ENCODE measurements at places on chromosomes 5 and 9.

GRCh38 chr5:159210210-159210661 is 883 bp upstream of the RNF145 start:
- DNase-seq = no peak

- no peak for DNase-seq
These were observed 97.5 kb downstream of the PIP5K1B start for GRCh38 chr9:68802525-68803015.

DNA sequence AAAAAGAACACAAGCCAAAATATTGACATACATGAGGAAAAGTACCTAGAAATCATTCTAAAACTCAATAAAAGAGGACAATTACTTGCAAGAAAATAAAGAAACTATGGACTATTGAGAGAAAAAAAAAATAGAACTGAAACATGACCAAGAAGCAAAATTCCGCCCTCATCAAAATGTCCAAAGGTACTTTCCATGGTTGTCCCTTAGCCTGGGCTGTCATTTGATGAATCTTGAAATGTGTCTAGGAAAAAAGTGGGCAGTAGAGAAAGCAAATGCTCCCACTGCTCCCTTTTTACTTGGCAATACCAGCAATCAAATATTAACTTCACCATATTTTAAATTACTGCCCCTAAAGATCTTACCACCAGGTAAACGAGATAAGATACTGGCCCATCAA is 10.8 kb downstream of the NRG2 start:
- no peak for DNase-seq

GRCh38 chr5:14545308-14545707 is 36.3 kb upstream of the OTULINL start:
- DNase-seq = no peak

GRCh38 chr9:79670269-79670961 is 98.7 kb downstream of the TLE4 start:
- no peak for DNase-seq

DNA sequence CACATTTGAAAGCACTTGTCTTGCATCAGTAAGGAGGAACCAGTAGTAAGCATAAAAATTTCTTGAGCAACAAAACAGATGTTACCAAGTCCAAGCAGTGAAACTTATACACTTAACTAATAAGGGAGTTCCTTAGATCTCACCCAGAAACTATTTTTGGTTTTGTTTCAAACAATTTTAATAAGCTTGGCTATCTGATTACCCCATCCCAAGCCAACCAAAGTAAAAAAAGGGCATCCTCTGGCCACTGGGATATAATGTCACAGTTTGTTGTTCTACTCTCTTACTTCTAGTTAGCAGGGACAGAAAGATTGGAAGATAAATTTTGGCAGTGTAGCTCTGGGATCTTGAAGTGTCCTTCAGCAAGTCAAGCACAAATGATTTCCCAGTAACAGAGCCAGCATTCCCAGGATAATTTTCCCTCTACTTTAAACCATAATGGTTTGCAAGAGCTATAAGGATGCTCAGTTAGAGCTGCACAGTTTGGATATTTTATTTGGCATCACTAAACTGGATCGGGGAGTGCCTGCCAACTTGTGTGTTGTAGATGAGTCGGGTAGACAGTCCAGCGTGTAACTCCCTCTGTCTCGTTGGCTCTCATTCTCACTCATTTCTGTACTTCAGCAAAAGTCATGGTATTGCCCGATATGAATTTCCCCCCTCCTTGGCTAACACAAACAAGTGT is 161.9 kb upstream of the HMHB1 start:
- no peak for DNase-seq

- DNase-seq = no peak
These were observed 71.8 kb upstream of the TAF11L2 start for GRCh38 chr5:17426104-17426749.

DNA sequence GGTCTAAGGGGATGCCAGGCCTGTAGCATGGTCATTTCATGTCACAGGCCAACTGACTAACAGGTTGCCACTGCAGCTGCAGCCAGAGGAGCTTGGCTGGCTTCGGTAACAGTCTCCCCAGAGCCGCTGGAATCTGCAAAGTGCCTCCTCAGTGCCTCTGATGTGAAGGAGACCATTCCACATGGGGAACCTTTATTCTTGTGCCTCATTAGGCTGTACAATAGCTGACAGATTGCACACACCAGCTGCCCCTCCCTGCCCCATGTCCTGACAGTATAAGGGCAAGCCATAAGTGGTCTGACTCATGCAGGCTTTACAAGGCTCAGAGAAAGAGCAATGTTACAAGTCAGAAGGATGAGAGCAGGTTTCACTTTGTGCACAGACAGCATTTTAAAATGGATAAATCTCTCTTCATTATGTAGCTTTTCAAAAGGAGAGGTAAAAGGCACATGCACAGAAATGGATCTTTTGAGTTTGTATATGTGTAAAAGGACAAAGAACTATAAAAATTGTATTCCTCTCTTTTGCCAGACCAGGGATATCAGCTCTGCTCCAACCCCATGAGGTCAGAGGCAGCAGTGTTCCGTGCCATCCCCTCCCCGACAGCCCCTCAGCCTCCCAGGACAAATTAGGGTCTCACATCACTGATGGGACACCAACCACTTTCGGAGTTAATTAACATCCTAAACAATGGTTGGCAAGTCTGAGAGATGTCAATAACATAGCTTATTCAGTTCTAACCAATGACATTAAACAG is 467.8 kb downstream of the TMEM232 start:
- no peak for DNase-seq

DNA sequence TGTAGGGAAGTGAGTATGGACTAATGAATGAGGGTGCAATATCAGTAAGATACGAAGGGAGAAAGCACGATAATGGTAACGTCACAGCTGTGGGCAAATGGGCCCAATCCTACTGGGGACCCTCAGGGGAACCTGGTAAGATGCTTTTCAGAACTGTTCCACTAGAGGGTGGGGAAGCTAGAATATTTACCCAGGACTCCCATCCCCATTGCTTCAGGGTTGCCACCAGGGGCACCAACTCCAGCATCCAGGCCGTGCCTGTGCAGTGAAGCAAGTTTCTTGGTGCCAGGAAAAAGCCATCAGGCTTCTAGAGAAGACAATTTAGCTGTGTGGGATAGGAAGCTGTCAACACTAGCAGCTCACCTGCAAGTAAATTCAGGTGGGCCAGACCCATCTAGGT is 409.3 kb downstream of the AGTPBP1 start:
- no peak for DNase-seq

- DNase-seq = no peak
These were observed at the start of gene PCDH1 for GRCh38 chr5:141878186-141878710. TSS of gene PCDH1 (minus strand) at chr5:141878410. CDS start at chr5:141878262, 148 bp downstream.

DNA sequence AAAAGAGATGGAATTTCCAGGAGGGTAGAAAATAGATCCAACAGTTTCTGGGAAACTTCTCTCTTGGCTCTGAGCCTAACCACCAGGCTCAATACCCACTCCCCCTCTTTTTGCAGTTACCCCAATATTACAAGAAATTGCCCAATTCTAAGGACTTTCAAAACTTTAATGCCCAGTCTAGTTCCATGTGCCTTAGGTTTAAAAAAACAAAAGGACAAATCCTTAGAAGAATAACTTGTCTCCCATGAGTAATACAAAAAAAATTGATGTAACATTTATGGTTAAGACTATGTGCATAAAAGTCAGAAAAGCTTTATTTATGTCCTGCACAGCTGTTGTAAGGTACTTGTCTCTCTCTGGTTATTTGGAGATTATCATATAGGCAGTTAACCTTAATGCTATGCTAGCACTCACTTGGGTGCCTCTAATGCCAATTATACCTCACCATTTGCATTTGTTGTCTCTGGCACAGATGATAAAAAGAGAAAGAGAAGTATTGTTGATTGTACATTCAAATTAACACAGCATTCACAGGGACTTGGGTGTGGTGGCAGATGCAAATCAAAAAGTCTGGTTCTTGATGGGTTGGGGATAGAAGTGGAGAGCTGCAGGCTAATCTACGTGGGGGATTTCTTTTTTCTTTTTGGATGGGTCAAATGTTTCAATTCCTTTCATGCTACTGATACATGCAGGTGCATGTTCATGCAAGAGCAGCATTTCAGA is 159.4 kb downstream of the PIK3R1 start:
- no peak for DNase-seq

DNA sequence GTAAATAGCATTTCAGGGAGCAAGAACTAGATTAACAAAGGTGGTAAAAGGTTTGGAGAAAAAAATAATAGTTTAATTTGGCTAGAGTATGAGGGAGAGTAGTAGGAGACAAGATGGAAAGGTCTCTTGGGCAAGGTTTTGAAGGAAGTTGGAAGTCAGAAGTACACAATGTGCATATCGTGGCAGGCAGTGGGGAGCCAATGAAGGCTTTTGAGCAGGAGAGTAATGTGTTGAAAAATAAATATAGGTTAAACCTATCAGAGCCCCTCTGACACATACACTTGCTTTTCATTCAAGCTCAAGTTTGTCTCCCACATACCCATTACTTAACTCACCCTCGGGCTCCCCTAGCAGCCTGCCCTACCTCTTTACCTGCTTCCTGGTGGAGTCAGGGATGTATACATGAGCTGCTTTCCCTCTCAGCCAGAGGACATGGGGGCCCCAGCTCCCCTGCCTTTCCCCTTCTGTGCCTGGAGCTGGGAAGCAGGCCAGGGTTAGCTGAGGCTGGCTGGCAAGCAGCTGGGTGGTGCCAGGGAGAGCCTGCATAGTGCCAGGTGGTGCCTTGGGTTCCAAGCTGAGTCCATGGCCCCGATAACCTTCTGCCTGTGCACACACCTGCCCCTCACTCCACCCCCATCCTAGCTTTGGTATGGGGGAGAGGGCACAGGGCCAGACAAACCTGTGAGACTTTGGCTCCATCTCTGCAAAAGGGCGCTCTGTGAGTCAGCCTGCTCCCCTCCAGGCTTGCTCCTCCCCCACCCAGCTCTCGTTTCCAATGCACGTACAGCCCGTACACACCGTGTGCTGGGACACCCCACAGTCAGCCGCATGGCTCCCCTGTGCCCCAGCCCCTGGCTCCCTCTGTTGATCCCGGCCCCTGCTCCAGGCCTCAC is at the start of gene CA9:
CA9 (plus strand) TSS at position 797 of the 893 bp plus-strand sequence; CDS start at position 829, 32 bp downstream.
- DNase-seq = no peak

DNA sequence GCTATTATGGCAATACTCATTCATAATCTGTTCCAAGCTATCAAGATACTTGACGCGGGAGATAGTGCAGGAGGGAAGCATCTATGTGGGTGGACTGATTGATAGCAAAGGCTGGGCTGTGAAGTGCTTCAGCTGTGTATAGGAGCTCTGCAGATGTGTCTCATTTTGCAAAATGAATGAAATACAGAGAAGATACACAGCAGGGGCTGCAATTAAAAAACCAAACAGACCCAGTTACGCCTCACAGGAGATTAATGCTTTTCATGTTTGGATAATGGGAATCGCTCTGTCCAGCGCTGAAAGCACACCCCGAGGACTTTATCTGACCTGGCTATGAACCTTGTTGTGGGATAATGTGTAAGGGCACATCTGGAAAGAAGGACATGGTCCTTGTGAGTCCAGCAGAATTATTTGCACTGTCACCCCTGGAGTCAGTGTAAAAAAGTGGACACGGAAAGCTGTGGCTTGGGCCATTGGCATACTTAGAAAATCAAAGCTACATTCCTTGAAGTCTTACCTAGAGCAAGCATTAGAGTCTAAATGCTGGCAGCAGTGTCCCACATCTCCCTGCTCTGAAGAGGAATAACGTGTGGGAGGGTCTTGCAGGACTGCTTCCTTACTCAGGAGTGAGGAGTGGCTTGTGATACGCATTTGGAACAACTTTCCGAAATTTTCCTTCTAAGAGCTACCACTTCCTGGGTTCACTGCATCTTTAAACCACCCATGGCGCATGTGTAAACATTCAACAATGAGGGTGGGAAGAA is 2.6 kb downstream of the SH3RF2 start:
- DNase-seq = no peak

DNA sequence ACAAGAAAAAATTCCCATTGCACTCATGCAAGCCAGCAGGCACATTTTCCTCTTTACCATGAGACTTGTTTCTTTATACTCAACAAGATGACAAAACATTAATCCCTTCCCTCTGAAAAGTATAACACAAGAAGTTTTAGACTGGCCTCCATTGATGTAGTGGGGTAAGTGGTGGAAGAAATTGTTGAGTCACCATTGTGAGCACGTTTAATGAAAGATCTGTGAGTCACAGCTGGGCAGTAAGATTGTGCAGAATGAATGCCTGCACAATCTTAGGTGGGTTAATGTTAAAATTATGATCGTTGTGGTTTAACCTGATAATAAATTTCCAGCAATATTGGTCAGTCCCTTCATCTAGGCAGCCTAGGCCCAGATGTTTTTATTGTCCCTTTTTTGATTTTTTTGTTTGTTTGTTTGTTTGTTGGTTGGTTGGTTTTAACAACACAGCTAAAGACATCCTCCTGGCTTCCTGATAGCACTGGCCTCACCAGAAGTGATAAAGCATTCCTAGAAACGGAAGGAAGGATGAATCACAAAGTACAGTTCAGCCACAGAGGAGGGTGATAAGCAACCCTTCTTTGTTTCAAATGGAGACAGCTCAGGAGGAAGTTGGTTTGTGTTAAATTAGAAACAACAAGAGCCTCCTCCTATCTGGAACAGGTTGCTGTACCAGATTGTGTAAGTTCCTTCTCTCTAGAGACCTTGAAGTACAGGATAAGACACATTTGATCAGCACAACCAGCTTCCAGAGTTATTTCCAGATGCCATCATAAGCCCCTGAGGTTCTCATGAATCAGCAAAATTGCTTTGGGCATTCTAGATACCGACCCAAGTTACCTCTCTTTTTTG is 40.3 kb downstream of the SLC24A2 start:
- DNase-seq = no peak

- no peak for DNase-seq
These were observed 735 bp downstream of the IDNK start for GRCh38 chr9:83623679-83624076.

DNA sequence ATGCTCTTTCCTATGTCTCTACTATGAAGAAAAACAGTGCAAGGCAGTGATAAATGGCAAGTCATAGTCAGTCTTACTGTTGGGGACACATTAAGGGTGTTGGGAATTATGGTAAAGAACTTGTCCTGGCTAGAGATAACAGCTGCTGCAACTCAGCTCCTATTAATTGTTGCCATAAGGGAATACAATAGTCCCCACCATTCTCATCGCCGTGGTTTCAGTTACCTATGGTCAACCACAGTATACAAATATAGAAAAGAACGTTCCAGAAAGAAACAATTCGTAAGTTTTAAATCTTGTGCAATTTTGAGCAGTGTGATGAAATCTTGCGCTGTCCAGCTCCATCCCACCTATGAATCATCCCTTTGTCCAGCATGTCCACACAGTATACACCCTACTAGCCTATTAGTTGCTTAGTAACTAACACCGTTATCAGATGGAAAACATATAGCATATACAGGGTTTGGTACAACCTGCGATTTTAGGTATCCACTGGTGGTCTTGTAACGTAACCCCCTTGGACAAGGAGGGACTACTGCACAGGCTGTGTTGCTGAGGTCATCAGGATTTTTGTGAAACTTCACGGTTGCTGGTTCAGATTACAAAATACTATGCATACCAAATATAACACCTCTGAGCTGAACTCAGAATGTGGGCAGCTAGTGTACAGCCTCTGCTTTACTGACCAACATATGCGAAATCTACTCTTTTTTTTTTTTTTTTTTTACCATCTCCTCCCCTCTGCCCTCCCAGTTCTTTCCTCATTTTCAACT is 53.5 kb downstream of the ZFR start:
- DNase-seq = no peak

- no peak for DNase-seq
These were observed 290.2 kb upstream of the MAP3K1 start for GRCh38 chr5:56525113-56525512.

GRCh38 chr5:151520294-151520693 is 70.8 kb downstream of the FAT2 start:
- no peak for DNase-seq
